ENCODE measurements at places on chromosomes 5 and 9.

DNA sequence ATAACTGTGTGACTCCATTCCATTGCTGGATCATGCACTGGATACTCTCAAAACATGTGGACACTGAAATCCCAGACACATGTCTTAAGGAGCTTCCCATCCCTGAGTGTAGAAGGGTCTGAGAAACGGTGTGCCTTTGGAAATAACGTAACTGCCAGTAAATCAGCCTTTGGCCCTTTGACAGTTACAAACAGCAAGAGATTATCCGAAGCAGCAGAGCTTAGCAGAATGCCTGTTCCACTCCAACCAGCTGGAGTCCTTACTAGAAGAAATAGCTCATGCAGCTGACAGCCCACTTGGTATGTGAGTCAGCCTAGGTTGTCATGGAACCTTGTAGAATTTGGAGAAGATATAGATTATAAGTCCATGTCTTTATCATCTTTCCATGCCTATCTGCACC is 7.0 kb downstream of the TMEM252 start:
- DNase-seq: no peak

DNA sequence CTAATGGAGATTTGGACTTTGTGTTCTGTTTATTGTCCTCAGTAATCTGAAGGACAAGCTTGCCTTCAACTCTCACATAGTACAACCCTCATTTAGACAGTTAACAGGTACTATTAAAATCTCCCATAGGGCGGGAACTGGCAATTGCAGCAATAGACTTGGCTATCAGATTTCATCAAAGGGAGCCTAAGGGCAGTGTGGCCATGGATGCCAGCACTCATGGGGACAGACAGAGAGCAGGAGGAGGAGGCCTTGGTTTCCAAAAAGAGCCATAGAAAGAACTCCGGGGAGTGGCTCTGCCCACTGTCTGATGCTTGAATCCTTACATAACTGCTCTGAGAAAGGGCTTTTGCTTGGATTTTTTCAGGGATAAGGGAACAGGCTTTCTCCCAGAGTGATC is 6.8 kb downstream of the SLC36A1 start:
- DNase-seq: no peak

DNA sequence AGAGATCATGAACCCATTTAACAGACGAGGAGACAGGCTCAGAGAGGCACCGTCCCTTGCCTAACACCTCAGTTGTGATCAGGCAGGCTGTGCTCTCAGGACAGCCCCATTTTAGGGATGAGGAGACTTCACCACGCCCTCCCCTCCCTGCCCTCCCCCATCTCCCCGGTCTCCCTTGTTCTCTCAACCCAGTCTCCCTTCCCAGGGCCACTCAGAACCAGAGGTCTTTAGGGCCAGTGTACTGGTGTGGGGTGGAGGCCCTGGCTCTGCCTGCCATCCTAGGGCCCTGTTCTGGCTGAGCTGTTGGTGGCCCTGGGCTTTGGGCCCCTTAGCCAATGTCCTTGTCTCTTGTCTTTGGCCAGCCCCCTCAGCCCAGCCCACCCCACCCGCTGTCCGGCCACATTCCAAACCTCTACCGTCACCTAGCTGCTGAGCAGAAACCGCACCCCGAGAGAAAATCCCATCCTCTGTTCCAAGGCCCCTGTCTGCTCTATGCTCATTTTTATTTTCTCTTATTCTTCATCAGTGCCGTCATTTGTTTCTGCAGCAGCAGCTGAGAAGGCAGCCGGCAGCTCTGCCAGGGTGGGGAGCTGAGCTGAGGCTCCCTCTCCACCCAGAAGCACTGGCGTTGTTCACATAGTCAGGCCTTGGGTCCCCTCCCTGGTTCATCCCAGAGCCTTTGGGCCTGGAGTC is 33.9 kb downstream of the OLFML2A start:
- DNase-seq: no peak

- no peak for DNase-seq
Observed at GRCh38 chr5:76701298-76701697, 14.6 kb upstream of the F2R start.

DNA sequence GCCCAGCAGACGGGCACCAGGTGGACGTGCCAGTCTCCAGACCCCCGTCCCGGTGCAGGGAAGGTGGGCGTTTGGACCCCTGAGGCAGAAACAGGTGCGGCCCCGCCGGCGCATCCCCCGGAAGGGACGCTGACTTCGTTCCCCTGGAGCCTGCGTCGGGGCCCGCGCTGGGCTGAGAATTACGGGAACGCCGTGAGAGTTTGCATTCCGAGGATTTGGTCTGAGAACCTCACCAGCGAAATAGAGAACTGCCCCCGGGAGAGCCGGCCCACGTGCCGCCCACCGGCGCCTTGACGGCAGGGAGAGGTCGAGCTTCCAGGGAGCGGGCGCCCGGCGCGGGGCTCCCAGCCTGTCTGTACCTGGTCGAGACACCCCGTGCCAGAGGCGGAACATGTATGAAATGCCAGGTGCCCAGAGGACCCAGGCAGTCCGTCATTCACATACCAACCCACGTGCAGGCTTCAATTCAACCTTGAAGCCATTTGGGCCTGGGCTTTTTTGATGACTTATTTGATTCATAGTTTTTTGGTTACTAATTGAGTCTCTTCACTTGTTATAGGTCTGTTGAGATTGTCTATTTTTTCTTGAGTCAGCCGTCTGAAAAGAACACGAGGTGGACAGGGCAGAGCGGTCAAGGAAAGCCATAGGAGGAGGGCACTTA is 877 bp upstream of the CAMSAP1 start:
- DNase-seq: no peak

DNA sequence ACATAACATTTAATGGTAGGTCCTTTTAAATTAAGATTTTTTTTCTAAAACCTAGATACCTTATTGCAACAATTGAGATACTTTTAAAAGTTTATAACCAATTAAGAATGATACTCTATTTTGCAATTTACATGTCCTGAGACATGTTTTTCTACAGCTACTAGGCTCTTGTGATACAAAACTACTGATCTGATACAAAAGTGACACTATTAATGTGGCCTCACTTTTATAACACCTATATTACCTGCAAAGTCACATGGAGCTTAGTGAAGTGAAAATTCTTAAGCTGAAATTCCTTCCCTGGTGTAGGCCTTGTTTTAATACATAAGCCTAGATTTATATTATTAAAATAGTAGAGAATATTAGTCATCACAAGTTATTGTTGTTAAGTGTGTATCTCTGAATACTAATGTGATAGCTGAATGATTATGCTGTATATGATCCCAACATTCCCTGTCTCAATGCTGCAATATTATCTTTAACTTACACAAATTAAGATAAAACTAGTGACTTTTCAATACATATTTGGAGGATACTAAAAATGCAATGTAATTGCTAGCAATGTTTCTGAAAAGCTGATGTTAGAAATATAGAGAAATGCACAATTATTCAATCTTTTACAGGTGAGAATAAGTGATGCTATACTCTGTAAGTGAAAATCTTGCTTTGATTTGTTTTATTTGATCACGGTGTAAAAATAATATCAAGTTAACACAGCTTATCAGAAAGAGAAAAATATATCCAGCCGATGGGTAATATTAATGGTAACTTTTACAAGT is 2.6 kb downstream of the NFIB start:
- DNase-seq: no peak

DNA sequence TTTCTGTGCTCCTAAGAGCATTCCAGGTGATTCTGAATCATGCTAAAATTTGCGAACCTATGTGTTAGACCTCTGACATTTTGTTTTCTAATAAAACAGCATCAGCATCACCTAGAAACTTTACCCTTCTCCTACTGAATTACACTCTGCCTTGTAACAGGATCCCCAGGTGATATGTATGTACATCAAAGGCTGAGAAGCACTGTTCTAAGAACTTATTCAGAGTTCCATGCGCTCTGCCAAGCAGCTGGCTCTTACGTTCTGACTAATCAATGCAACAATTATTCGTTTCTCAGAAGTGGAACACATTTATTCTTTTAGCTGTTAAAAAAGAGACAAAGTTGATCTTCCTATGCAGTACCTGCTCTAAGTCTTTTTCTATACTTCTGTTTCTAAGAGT is 228.6 kb downstream of the SLF1 start:
- no peak for DNase-seq

DNA sequence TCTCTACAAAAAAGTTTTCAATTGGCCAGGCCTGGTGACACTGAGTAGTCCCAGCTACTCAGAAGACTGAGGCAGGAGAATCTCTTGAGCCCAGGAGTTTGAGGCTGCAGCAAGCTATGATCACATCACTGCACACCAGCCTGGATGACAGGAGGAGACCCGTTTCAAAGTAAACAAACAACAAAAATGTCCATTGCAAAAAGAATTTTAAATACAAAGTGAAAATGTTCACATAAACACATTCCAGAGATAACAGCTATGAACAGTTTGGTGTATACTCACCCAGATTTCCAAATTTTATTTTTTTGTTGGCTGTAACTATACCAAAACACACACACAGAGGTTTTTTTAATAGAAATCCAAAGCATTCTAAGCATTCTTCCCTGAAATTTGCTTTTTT is 39.8 kb downstream of the ADRA1B start:
- no peak for DNase-seq

DNA sequence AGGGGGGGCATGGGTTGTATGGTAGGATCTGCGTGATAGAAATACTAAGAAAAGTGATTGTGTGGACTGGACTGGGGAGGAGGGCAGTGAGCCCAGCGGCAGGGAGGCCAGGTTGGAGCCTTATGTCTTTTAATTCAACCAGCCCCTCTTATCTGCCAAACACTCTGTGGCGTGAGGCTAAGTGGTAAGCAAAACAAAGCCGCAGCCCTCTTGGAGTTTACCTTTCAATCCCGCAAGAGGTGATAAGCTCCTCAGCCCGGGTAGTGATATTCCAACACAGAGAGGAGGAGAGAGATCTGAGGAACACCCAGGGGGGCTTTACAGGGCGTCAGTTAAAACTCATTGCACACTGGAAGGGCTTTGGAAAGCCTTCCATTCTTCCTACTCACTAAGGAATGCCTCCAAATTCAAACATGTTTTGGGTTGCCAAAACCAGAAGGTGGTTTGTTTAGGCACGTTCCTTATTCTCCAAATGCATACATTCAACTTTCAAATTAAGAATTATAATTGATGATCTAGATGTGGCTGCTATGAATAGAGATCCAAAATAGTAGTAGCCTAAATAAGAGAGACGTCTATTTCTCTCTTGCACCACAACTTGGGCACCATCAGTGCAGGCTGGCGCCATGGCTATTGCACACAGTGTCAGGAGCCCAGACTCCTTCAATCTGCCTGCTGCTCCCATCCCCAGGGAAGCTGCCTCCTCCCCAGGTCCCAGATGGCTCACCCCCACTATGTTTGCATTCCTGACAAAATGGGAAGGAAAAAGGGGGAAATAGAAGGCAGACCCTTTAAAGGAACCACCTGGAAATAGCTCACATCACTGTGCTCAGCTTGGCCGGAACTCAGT is 75.1 kb upstream of the FSTL4 start:
- no peak for DNase-seq

DNA sequence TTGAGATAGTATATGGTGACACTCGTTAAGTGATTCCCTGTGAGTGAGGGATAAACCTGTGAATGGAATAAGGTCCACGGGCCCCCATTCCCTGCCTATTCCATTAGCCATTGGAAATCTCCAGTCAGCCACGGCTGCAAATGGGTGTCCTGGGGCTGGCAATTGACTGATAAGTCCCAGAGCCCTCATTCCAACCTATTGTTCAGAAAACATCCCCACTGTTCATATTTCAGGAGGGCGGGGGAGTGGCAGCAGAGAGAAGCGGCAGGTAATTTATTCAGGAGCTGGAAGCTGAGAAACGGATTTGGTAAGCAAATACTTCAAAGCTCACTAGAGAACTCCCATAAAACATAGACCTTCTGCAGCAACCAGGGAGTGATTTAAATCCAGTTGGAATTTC is 42.0 kb downstream of the TMEM174 start:
- no peak for DNase-seq

DNA sequence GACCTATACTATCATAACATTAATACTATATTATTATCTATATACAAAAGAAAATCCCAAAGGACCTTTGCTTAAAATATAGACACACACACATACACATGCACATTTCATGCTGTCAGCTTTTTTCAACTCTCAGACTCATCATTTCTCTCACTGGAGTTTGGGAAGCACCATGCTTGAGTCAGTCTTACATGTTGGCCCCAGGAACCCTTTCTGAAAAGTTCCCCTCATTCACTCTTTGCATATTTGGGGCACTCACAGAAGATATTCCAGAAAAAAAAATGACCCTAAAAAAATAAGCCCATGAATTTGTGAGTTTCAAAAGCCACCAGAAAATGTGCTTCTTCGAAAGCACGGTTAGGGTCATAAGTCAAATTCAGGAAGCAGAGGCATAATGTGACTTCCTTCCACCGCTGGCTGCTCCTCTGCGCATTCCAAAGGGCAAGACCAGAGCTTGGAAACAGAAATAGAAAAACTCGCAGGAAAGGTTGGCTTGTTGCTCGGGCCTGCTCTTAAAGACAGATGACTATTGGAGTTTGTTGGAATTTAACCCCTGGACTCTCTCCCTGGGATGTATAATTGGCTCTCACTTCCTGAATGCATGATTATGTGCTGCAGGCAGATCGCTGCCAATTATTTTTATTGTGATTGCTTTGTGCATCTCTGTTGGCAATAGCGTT is 129.7 kb upstream of the IQGAP2 start:
- no peak for DNase-seq
